ENCODE measurements at places on chromosomes 2 and 18.
A peak's percentile ranks its signal among the peaks of the same experiment; 100 is the strongest.

DNA sequence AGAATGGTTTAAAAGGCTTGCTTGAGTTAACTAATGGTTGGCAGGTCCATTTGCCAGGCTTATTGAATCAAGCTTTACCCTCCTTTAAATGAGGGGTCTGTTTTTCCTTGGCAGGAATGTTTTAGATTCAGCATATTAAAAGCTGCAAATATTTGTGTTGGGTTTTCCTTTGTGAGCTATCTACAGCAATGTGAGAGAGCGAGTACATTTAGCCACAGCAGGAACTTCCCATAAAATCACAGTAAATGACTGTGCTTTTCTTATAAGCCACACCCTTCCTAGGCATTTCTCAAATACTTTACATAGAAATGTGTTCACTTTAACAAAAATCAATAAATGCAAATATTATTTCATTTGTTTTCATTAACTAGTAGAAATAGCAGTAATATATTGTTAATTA lies 23.9 kb downstream of the CALCRL start:
- no peak for DNase-seq

- no peak for DNase-seq
Measured at GRCh38 chr2:172429301-172429968, 2.0 kb downstream of the ITGA6 start.

DNA sequence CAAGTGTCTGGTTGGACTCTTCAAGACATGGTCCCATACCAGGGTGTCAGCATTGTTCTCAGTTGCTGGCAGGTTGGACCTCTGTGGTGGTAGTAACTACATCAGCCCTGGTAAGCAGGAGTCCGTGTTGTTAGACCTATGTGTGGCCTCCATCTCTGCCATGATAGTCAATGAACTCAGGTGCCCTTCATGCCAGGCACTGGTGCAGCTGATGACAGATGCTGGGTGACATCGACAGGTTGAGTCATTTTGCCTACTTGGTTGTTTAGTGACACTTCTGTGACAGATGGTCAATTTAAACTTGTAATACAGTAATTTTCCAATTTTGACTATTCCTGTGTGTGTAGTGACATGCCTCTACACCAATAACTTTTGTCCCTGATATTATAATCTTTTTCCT lies 189.7 kb downstream of the SP3 start:
- no peak for DNase-seq

DNA sequence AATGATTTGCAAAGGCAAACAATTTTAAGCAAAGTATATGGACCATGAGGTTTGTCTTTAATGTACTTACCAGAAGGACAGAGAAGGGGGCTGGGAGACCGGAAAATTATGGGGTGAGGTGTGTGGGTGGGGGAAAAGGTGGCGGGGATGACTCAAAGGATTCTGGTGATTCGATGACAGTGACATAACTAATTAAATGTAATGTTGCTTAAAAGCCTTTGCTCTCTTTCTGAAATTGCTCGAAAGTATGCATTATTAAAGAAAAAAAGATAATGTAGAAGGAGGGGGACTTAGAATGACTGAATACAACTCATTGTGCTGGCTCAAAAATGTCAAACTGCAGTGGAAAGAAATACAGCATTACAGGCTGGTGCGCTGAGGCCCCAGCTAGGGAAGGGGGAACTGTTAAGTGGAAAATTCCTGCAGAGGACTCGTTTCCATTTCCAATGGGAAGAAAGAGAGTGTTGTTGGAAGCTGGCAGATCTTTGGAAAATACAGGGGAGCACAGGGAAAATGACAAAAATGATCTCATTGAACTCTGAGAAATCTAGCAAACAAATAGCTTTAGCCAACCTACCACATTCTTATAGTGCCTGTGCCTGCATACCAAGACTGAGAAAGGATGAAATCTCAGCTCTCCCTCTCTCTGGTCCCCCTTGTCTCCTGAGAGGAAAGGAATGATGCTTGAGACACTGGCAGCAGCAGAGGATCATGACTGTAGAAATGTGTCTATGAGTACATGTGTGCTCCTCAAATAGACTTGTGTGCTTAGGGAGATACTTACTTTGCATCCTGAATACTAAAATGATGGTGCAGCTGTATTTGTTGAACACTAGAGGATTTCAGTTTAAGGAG lies 632.4 kb downstream of the NYAP2 start:
- DNase-seq = no peak

GRCh38 chr18:24515721-24516120 lies 55.3 kb downstream of the HRH4 start:
- DNase-seq = no peak

DNA sequence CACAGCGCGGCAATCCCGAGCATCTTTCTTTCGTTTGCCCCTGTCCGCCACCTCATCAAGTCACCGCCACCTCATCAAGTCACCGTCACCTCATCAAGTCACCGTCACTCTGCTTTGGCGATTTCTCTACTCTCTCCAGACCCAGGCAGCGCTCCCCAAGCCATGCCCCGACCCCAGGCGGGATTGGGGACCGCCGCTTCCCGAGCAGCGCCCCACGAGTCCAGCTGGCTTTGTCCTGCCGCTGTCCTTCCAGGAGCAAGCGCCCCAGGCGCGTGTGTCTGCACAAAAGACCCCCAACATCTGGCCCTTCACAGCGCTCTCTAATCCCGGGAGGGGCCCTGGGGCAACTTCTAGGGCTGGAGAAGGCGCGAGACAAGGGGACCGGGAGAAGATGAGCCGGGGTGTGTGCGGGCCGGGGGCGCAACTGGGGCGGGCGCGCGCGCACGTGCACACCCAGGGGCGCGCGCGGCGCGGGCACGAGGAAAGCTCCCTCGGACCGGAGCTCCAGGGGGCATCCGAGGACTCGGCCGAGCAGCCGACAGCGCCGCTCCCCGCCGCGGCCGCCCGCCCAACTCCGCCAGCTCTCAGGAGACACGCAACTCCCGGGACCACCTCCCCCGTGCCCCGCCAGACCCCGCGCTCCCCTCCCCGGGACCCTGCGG lies 633 bp upstream of the RNF152 start:
- peak; percentile 8 for DNase-seq

GRCh38 chr2:231342061-231342711 lies 53.3 kb upstream of the B3GNT7 start:
- DNase-seq = no peak

DNA sequence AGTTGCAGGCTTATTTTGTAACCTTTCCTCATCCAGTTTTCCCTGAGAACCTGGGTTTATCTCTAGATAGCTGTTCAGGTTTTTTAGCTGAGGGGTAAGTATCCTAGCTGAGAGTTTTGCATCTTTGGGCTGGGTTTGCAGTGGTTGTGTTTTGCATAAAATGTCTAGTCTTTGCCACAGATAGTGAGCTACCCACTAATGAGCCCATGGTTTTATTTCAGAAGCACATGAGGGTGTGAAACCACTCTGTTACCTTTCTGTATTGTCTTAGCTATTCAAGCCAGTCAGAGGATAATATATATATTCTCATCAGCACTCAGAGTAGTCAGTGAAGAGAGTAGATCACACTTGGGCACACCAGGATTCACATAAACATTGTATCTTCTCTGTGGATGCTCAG lies 24.6 kb upstream of the TXNDC2 start:
- DNase-seq = no peak
